SW 1271 (cell line): ENCODE measurements at places on chromosomes 3 and 15.

DNA sequence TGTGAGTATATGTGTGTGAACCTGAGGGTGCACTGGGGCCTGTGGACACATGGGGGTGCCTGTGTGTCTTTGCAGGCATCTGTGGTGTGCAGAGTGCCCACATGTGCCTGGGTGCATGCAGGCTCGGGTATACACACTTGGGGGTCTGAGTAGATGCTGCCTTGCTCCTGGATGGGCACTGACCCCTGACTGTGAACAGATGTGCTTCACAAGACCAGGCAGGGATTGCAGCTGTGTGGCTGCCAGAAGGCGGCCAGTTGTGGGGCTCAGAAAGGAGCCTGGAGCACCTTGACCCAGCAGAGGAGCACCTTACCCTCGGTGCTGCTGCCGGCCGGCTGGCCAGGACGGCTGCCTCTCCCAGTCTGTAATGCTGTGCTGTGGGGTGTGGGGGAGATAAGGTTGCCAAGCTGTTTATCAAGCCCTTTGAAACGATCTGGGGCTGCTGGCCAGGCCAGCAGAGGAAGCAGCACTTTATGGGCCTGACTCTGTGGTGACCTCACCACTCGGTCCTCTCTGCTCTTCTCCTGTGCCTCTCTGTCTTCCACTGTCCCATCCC, 55.5 kb upstream of the MRPS22 start:
- no peak for DNase-seq

DNA sequence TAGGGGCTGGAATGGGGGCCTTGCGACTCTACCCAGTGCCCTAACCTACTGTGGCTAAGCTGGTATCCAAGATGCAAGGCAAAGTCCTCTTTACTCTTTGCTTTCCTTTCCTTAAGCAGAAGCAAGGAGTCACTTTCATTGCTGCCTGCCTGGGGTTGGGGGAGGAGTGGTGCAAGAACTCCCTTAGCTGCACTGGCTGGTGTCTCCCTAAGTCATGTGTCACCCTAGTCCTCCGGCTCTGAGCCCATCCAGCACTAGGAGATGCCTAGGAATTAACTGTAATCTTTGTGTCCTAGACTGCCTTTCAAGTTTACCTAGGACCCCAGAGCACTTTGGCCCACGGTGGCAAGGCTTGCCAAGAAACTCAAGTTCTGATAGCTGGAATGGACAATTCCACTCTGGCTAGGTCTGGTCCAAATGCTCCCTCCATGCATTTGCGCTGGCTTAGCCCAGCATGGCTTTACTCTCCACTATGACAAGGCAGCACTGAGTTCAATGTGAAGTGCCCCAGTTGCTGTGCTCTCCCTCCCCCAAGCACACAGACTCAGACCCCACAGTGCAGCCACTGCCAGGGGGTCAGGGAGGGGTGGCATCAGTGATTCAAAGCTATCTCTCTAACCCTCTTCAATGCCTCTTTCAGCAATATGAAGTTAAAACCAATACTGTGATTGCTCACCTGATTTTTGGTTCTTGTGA, 58.7 kb downstream of the ESYT3 start:
- DNase-seq, result no peak

- DNase-seq, result no peak
Observed at GRCh38 chr3:120678331-120678947, 3.6 kb downstream of the HGD start.

DNA sequence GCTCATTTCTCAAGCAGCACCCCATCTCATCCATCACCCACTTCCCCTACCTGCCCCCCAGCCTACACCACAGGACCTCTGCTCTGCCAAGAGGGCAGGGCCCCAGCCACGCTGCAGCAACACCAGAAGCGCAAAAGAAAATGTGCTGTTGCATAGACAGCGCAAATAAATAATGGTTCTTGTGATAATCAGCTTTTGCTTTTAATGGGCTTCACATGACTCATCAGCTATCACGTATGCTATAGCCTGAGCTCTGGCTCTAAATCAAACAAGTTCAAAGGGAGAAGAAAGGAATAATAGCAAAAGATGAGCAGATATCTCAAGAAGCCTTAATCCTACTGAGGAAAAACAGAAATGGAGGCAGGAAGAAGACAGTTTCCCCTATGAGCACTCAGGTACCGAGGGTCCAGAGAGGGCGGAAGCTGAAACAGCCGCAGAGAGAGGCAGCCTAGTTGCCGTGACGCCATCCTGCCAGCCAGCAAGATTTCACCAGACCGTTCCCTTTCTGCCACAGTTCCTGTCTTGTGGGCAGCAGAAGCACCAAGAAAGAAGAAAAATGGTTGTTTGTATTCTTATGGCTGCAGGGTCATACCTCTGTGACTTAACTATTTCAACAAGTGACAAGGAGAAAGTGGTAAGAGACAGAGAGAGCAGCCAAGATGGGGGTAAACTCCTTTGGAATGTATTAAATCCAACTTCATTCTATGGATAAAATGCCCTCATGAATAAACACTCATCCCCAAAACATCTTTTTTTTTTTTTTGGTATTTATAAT, 22.0 kb downstream of the RAB27A start:
- DNase-seq, result no peak

- no peak for DNase-seq
Observed at GRCh38 chr3:62479326-62479725, 106.0 kb upstream of the FEZF2 start.

DNA sequence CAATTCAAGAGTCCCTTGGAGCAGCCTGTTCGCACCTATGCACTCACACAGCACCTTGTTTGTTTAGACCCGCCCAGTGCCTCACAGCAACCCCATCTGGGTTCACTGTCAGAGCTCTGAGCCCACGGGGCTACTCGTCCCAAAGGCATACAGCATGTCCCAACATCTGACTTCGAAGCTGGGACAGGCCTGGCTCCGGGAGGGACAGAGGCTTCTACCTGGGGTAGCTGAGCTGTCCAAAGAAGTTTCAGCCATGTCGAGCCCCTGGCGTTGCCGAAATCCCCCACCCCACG, 28.6 kb upstream of the CYP11A1 start:
- DNase-seq, result no peak

- no peak for DNase-seq
Observed at GRCh38 chr3:114553949-114554593, 260.2 kb downstream of the TIGIT start.

DNA sequence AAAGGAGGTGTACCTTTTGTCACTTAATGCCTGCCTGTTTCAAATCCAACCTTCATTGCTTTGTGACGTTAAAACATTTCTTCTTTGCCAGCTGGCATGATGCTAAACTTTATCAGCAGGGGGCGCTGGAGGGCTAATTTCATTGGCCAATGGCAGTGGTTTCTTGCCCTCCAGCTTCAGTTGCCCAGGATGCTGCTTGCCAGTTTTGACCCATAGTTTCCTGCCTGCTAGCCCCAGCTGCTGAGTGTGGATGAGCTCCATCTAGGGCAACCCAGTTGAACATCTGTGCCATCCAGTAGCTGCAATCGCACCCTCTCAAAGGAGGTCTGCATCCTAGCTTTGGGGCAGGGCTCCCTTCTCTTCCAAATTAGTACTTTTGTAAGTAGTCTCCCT, 22.1 kb downstream of the ACKR2 start:
- DNase-seq, result peak; percentile 25

DNA sequence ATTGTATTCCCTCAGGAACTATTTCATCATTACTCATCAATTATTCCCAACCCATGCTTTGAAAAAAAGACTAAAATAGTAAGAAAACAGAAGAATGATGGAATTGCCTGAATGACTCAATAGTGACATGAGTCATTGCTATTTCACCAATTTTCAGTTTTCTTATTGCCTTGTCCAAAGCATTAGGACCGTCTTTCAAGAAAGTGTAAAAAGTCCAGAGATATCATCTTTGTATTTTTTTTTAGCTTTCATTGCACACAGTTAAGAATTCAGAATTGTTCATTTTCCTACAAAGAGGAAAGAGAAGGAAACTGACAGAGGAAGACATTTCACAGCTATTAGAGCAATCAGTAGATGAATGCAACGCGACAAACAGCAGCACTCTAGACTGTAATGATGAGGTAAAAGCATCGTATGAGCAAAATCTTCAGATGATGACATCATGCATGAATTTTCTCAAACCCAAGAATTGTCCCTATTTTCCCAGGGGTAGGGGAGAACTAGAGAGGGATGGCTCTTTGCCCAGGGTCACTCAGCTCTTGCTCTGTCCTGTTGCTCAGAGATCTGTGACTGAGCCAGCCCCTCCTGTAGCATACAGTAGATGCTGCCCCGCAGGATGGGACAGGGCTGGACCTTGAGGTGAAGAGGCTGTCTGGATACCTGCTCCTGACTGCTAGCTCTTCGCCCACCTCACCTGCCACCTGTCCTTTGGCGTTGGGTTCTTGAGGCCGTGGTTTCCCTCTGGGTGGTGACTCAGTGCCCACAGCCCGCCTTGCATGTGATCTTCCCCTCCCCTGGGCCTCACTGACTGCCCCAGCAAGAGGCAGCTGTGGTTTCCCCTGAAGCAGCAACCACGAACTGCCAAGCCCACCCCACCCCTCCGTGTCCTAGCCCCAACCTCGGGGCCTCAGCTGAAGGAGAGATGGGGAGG, 84.8 kb downstream of the PPCDC start:
- peak; percentile 24 for DNase-seq

GRCh38 chr15:44726568-44727484, 9.5 kb upstream of the TRIM69 start:
- peak; percentile 79 for DNase-seq

DNA sequence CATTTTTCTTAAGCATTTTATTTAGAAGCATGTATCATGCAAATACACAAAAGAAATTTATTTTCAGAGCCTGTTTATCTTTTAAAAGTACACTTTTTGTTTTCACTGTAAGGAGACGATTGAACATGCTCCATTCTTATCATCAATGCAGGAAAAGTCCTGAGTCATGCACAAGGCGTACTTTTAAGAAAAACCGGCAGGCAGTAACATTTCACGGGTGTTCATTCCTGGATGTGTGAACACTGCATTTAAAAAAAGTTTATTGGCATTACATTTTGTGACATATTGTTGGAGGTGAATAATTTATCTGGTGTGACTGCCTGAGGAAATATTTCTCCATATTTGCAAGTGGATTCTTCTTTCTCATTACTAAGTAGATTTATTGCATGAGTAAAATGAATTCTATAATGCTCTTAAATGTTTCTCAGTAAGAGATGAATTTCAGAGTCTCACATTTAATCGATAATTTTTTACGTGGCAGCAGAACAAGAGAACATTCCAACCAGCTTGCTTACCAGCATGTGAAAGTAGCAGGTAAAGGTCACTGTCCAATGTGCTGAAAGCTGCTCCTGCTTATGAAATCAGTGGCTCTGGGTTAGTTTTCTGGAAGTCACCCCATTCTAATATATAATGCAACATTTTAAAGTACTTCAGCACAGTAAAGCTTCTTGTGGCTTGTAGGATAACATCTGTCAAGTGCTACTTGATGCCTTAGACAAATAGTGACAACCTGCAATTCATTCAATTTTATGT, 87.0 kb downstream of the SV2B start:
- DNase-seq, result peak; percentile 14

DNA sequence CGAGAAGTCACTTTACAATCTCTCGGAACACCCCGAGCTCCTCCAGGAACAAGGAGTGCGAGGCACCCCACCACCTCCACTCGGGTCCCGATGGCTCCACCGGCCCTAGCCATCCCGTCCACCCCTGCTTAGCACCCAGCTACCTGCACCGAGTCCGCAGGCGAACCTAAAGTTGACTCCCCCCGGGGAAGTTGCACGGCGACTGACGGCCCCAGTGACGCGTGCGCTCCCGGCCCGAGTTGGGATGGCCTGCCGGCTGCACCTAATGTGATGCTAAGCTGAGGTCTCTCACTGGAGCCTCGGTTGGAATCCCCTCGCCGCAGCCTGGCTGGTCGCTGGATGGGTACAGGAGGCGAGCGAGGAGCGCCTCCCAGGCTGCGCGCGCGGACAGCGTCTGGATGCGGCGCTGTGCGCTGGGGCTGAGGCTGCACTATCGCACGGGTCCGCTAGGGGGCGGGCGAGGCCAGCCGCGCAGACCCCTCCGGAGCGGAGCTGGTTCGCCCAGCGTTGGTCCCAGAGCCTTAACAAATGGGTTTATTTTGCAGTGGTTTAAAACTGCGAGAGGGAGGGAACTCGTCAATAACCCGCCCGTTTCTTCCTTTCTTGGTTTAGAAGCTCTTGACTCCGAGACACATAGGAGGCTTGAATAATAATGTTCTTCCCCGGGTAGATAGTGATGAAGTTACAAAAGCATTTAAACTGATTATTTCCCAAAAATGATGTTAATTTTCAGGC, at the start of gene OXTR:
Gene OXTR (minus strand): TSS at position 526 of the 735 bp plus-strand sequence. CDS start 1,426 bp downstream, outside the sequence.
- DNase-seq, result peak; percentile 70

DNA sequence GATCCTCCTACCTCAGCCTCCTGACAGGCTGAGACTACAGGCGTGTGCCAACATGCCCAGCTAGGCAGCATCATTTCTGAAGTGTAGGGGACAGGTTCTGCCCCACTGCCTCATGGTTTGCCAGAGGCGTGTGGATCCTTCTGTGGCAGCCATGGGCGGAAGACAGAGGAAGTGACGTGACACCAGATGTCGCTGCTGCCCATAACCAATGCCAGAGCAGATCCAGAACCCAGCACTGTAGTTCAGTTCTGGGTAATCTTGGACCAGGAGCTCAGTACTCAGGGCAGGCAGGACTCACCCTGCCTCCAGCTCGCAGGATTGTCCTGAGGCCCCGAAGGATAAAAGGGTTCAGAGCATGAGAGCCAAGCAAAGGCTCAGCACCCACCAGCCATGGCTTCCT, 8.2 kb downstream of the RBPMS2 start:
- DNase-seq, result no peak

DNA sequence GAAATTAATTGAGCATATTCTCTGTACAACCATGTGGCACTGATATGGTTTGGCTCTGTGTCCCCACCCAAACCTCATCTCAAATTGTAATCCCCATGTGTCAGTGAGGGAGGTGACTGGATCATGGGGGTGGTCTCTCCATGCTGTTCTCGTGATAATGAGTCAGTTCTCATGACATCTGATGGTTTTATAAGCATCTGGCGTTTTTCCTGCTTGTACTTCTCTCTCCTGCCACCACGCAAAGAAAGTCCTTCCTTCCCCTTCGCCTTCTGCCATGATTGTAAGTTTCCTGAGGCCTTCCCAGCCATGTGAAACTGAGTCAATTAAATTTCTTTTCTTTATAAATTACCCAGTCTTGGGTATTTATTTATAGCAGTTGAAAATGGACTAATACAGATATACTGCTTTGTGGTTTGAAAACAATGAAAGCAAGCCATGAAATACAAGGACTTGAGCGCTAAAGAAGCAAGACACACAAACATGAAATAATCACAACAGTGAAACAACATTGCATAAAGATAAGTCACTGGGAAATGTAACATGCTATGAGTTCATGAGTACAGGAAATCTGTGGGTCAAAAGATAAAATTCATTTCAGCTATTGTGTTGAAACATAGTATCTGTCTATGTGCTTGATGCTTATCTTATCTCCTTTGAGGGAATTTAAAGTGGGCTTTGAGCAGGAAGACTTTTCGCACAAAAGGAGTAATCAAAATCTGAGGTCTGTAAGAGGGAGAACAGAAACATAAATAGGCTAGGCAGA, 288.7 kb downstream of the GBE1 start:
- DNase-seq, result no peak

GRCh38 chr15:61318301-61318700, 89.2 kb upstream of the RORA start:
- no peak for DNase-seq

GRCh38 chr3:195149292-195150030, 121.5 kb downstream of the XXYLT1 start:
- DNase-seq, result no peak
